ENCODE measurements at places on chromosomes 6 and 20.

DNA sequence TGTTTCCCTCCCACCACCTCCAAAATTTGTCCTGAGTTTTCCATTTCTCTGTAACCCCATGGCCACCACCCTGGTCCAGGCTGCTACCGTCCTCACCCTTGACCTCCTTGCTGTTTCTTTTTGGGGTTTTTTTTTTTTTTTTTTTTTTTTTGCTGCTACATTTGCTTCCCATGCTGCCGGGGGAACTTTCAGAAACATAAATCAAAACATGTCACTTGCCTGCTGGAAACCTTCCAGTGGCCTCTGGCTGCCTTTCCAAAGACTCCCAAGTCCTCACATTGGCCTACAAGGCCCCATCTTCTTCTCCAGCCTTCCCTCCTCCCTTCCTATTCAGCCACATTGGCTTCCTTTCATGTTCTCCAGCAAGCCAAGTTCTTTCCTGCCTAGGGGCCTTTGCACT, 50.4 kb upstream of the PTGIS start:
- no peak overlapping the region for H3K27ac ChIP-seq
- no peaks in the 10 kb centered on the region for H3K36me3 ChIP-seq
- no peak overlapping the region for H3K4me3 ChIP-seq
- H3K4me1 ChIP-seq, result peaks cover 3% of the 10 kb centered on the region
- peaks cover 19% of the 10 kb centered on the region for H3K27me3 ChIP-seq

DNA sequence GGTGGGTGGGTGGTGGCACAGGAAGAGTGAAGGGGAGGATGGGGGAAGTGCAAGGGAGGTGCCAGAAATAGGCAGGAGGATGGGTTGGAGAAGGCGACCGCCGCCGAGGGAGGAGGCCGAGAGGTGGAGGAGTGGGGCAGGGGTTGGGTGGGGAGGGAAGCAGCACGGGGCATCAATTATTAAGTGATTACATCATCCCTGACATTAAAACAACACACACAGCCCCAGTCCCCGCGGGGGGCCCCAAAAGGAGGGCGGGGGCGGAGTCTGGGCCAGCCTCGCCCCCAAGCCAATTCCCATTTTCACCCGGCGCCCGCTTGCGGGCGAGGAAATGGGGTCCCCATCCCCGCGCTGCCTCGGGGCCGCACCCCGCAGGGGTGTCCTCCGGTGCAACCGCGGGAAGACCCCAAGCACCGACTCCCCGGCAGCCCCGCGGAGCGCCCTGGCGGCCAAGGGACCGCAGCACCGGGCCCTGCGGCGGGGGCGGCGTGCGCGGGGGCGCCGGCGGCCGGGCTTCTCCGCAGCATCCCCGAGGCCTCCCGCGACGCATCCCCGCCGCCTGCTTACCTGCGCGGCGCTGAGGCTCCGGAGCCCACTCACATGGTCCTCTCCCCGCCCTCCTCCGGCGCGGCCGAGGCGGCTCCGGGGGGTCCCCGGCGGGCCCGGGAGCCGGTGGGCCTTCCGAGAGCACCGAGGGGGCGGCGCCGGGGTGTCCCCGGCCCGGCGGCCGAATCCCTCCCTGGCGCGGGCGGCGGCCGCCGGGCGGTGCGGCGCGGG, 663 bp downstream of the FYN start:
- H3K4me1 ChIP-seq, result peaks cover 61% of the 10 kb centered on the region
- H3K4me3 ChIP-seq, result peak overlapping the region; percentile 97
- H3K27me3 ChIP-seq, result peaks cover 4% of the 10 kb centered on the region
- peaks cover 29% of the 10 kb centered on the region for H3K36me3 ChIP-seq
- DNase-seq, result peak; percentile 62

GRCh38 chr6:2844008-2844407, 2.3 kb upstream of the SERPINB1 start:
- peaks cover 27% of the 10 kb centered on the region for H3K36me3 ChIP-seq
- H3K27ac ChIP-seq, result peak overlapping the region; percentile 47
- peaks cover 76% of the 10 kb centered on the region for H3K4me1 ChIP-seq
- no peak overlapping the region for H3K4me3 ChIP-seq
- H3K27me3 ChIP-seq, result no peaks in the 10 kb centered on the region

GRCh38 chr20:40056171-40056570, 632.9 kb downstream of the MAFB start:
- H3K27me3 ChIP-seq, result no peaks in the 10 kb centered on the region
- H3K4me3 ChIP-seq, result no peak overlapping the region
- no peak for DNase-seq
- no peaks in the 10 kb centered on the region for H3K4me1 ChIP-seq
